Activated CD4-positive, alpha-beta memory T cell treated with anti-CD3 and anti-CD28 coated beads, Interleukin-2, amount 10 ng/mL, durations not matched to agents 7 days and 5 days (primary cell): ENCODE measurements at places on chromosomes 1 and 21.

GRCh38 chr21:43824333-43825241, 35.2 kb downstream of the RRP1 start:
- no peak for DNase-seq

DNA sequence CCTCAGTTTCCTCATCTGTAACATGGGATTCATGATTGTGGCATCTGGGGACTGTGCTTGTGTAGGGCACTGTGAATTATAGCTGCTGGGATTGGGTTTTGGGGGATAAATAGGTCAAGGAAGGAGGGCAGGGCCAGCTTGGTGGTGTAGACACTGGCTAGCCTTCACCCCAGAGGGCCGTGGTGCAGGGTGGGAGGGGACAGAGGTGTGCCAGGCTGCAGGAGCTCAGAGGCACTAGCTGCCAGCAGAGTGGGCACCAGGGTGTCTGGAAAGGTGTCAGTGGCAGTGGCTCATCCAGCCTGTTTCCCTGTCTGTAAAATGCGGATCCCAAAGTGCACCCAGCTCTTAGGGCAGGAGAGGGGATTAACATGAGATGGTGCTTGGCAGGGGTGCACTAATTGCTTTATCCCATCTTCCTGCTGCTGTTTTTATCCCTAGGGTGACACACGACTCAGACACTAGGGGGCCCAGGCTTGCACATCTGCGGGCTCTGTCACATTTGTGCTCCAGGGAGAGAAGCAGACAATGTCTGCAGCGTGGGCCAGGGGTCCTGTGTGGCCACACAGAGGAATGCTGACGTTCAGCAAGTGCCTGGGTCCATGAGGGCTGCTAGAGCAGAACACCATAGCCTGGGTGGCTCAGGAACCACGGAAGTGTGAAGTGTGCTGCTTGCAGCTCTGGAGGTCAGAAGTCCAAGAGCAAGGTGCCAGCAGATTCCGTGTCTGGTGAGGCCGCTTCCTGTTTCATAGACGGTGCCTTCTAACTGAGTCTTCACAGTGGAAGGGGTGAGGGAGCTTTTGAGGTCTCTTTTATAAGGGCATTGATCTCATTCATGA, 19.3 kb downstream of the OBSCN start:
- no peak for DNase-seq

GRCh38 chr21:33695813-33696212, 53.5 kb downstream of the ITSN1 start:
- no peak for DNase-seq

DNA sequence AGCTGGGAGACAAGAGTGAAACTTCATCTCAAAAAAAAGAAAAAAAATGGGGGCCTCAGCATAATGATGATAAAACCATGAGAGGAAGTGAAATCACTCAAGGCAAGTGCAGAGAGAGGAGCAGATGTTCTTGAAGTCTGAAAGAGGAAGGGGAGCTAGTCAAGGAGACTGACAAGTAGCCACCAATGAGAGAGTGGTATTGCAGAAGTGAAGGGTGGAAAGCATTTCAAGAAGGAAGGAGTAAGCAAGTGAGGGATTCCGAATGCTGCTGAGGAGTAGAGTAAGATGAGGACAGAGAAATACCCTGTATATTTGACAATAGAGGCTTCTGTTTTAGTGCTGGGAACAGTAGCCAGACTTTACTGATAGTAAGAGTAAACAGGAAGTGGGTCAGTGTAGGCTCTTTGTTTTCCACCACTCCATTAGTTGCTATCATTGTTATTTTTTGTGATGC, 2.9 kb downstream of the TATDN3 start:
- DNase-seq = no peak

GRCh38 chr1:83882906-83883305, 116.0 kb downstream of the TTLL7 start:
- no peak for DNase-seq

DNA sequence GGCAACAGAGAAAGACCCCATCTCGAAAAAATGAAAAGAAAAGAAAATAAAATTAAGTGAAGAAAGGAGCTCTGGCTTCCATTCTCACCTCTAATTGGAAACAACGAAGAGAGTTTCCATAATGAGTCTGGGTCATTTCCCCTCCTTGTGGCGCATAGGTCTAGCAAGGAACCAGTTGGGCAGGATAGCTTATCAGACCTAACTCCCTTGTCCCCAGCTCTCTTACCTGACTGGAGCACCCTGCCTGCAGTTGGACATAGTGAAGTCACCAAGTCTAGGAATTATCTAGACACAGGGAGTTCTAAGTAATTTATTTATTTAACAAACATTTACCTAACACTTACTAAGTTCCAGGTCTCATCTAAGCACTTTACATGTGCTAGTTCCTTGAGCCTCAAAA, 63.0 kb upstream of the RAB4A start:
- DNase-seq = no peak

DNA sequence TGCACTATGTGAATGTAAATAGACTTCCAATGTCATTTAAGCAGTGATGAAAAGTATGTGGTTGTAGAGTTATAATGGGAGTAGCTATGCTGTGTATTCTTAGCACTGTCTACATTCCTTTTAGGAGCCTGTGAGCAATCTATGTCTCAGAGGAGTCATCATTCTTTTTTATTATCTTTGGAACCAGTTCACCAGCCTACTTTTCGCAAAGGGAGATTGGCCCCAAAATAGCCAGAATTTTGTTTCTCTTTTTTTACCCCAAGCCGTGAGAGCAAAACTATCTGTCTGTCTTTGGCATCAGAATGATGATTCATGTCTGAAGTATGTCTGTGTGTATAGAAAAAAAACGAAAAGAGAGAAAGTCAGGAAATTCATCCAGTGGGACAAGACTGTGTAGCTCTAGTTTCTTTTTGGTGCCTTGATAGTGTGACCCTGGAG, 44.2 kb downstream of the OSBPL9 start:
- DNase-seq = no peak

DNA sequence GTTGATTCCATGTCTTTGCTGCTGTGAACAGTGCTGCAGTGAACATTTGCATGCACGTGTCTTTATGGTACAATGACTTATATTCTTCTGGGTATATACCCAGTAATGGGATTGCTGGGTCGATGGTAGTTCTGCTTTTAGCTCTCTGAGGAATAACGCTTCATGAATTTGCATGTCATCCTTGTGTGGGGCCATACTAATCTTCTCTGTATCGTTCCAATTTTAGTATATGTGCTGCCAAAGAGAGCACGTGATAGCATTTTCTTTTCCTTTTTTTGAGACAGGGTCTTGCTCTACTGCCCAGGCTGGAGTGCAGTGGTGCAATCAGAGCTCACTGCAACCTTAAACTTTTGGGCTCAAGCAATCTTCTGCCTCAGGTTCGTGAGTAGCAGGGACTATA, 24.9 kb upstream of the MAP1LC3C start:
- no peak for DNase-seq

DNA sequence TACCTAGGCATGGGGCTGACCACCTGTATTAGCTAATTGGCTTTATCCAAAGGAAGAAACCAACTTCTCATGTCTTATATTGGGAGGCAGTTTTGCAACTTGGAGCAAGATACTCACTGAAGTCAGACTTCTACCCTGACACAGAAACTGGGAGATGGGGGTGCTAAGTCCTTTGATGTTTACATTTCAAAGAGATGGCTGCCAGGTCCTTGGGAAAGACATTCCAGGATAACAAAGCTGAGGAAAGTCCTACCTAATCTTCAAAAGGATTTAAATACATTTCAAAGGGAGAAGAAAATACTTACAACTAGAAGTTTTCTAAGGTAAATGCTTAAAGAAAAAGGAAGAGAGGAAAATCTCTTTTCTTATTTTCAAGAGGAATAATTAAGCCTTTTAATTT, 62.1 kb downstream of the FH start:
- no peak for DNase-seq

DNA sequence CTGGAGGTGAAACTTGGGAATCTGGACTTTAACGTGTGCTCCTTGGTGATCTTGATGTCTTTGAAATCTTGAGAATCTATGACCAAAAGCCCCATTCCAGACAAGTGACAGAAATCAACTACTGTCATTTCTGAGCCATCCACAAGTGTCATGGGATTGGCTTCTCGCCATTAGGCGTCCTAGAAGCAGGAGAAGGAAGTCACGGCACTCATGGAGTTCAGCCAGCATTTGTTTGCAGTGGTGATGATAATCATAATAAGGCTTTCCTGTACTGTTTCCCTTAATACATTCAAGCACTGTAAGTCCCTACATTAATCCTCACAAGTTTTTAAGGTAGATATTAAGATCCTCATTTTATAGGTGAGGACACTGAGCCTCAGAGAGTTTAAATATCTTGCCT, 11.9 kb downstream of the F5 start:
- no peak for DNase-seq

- DNase-seq = no peak
Observed at GRCh38 chr1:154682254-154682653, 74.3 kb upstream of the ADAR start.

DNA sequence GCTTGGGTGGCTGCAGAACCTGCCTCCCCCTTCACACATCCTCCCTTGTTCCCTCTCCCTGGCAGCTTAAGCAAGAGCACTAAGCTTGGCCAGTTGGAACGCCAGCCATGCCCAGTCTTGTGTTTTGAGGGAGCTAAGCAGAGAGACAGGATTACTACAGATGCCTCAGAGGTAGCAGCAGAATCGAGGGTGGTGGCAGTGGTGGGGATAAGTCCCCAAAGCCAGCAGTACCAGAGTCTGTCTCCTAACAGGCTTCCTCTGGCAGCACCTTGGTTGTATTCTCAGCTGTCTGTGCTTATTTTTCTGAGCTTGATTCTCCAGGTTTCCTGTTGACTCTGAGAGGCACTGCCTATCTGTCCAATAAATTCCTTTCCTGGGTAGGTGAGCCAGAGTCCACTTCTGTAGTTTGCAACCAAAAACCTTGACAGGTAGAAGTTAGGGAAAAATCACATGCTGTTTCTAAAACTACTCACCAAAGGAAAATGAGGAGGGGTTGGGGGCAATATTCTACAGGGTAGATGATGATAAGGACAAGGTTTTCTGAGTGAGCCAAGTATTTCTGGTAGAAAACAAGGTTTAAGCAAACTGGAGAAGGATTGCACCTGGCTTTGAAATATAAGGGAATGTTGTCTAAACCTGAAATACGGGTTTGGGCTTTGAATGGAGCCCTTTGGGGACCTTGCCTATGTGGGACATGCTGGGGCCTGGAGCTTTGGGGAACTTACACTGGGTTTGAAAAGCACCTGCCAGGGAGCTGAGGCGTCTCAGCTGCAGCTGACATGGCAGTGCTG, 100.8 kb downstream of the PBX1 start:
- DNase-seq = no peak

DNA sequence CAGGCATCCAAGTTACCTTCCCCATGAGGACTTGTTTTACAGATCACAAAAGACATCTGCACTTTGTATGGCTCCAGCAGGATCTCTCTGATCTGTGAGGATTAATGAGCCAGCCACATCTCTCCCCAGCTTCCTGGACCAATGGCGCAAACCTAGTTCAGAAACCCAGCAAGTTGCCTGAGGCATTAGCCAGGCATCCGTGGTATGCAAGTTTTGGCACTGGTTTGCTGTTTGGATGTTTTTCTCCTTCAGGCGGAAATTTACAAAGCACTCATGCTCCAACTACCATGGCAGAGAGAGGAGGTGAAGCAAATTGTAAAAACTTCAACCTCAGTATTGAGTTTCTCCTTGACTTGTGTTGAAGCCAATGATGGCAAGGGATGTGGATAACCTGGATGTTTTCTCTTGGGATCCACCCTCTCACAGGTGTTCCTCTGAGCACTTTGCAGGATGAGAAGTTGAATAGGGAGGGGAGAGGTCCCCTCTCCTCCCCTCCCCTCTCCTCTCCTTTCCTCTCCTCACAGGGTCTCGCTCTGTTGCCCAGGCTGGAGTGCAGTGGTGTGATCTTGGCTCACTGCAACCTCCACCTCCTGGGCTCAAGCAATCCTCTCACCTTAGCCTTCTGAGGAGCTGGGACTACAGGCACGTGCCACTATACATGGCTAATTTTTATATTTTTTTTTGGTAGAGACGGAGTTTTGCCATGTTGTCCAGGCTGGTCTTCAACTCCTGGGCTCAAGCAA, 25.6 kb upstream of the ENO1 start:
- DNase-seq = no peak

GRCh38 chr1:202160377-202160940, at the start of gene PTPN7:
TSS of gene PTPN7 (minus strand) at chr1:202160602. CDS start at chr1:202159402, 1,200 bp downstream.
- peak; percentile 84 for DNase-seq
